ENCODE measurements at places on chromosomes 11 and 22.
A peak's percentile ranks its signal among the peaks of the same experiment; 100 is the strongest.

DNA sequence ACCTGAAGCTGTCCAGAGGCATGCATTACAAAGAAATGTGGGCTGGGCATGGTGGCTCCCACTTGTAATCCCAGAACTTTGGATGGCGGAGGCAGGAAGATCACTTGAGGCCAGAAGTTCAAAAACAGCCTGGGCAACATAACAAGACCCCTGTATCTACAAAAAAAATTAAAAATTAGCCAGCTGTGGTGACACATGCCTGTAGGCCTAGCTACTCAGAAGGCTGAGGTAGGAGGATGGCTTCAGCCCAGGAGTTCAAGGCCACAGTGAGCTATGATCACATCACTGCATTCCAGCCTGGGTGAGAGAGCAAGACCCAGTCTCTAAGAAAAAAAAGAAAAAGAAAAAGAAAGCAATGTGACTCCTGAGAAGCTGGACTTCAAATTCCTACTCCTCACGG is 138.5 kb upstream of the HSD17B12 start:
- DNase-seq = no peak

DNA sequence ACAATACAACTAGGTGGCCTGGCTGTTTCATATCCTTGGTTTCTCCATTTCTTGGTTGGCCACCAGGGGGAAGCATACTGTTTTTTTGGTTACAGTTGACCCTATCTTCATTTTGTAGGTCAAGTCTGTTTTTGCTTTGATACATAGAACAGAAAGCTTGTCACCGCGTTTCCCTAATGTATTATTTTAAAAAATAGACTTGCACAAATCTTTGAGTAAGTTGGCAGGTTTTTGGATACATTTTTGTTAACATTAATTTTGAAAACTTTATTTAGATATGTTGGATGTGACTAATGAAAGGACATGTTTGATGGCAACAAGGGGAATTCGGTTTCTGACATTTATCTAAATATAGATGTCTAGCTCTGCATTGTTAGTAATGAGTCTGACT is 3.0 kb downstream of the NCR3LG1 start:
- peak; percentile 54 for DNase-seq

DNA sequence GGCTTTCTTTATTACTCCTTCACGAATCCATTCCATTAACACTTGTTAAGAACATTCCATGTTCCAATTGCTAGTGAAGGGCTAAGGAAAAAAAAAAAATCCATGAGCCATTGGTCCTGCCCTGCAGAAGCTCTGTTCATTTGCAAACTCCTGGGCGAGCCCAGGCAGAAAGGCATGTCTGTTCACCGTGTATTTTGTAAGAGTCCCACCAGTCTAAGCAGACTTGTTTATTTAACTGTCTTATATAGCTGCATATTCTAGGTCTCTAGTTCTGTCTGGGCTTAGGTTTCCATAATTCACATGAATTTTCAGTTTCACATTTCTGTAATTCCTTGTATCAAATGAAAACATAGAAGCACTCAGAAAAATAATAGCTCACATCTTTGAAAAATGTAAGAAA is 97.4 kb upstream of the POU2AF2 start:
- no peak for DNase-seq

GRCh38 chr11:115581871-115582639 is 77.8 kb upstream of the CADM1 start:
- DNase-seq = no peak

DNA sequence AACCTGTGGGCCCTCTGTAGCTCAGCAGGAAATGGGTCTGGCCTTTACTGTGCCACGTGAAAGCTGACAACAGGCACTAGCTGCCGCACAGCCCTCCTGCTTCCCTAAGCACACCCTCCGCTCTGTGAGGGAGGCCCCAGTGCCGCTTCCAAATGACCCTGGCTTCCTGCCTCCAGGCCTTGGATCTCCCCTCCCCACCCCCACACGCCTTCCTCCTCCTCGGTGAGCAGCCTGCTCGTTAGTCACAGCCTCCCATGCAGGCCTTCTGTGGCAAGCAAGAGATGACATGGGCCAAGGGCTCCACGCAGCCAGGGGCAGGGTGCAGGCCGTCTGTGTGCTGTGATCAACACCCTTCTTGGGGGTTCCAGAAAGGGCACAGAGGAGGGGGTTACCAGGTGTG is 15.3 kb upstream of the RASL10A start:
- DNase-seq = no peak

DNA sequence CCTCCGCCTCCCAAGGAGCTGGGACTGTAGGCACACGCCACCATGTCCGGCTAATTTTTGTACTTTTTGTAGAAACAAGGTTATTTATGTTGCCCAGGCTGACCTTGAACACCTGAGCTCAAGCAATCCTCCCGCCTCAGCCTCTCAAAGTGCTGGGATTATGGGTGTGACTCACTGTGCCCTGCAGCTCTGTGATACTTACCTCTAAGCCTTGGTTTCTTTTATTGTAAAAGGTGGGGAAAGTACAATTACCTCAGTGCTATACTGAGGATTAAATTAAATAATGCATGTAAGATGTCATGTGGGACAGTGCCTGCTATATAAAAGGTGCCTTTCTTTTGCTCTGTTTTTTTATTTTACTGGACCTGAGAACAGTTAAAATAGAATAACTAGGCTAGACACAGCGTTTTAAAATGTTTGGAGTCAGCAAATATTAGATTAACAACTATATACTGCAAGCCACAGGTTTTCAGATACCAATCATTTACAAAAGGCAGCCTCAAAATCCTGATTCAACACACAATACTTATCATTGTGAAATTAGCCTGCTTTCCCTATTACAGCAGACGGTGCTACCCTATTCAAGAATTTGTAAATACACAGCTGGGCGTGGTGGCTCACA is 30.0 kb downstream of the PRR14L start:
- DNase-seq = no peak

- DNase-seq = no peak
These were observed 25.5 kb upstream of the APOA1 start for GRCh38 chr11:116862951-116863350.

DNA sequence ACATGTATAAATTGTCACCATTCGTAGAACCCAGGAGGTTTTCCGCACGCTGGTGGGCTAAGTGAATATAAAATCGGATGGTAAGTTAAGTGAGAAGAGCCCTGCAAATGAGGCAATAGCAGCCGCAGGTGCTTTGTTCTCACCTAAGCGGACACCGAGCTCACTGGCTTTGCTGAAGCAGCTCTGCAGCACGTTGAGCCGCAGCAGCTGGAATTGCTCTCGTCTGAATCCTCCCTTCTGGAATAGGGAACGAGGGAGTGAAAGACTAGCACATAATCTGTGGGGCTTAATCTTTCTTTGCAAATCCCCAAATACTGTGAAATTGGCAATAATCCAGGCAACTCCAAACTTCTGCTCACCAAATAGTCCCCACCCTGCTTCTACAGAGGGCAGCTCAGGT is 488.1 kb downstream of the NTM start:
- DNase-seq = no peak

GRCh38 chr22:48709976-48710375 is 1117.7 kb downstream of the BRD1 start:
- no peak for DNase-seq

DNA sequence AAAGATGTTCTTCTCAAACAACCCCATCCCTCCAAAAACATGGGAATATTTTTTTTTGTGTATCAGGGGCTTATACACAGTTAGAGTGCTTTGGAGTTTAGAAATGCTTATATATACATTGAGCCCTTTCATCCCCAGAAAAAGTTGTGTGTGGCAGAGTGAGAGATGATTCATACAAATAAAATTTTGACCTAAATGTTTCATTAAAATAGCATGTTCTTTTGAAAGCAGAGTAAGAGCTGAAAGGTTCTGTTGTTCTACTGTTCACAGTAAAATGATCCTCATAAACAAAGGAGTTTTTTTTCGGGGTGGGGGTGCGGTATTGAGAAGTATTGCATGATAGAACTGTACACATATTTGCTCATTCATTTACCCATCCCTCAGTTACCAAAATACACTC is 512.4 kb downstream of the DLG2 start:
- DNase-seq = no peak

- no peak for DNase-seq
These were observed 29.5 kb downstream of the MMP13 start for GRCh38 chr11:102925988-102926387.

GRCh38 chr11:23727794-23728193 is 769.1 kb upstream of the LUZP2 start:
- DNase-seq = no peak

GRCh38 chr11:72066855-72067254 is 13.5 kb downstream of the NUMA1 start:
- DNase-seq = no peak

DNA sequence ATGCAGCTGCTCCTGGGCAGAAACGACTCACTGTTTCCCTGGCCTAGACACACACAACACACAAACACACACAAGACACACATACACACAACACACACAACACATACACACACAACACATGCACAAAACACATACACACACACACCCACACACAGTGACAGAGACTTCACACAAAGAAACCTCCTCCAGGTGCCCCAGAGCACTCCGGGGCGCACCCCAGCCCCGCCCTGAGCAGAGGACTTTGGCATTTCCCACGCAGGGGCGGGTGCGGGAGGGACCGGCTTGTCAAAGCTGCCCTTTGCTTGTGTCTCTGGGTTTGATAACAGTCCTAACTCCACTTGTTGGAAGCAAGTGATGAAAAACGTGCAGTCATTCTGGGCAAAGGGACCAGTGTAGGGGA is 6.5 kb downstream of the APOBEC3A start:
- DNase-seq = no peak

- no peak for DNase-seq
These were observed 5.7 kb upstream of the BTBD10 start for GRCh38 chr11:13468750-13469149.

GRCh38 chr11:31809857-31810778 is 1.0 kb downstream of the PAX6 start:
- no peak for DNase-seq

DNA sequence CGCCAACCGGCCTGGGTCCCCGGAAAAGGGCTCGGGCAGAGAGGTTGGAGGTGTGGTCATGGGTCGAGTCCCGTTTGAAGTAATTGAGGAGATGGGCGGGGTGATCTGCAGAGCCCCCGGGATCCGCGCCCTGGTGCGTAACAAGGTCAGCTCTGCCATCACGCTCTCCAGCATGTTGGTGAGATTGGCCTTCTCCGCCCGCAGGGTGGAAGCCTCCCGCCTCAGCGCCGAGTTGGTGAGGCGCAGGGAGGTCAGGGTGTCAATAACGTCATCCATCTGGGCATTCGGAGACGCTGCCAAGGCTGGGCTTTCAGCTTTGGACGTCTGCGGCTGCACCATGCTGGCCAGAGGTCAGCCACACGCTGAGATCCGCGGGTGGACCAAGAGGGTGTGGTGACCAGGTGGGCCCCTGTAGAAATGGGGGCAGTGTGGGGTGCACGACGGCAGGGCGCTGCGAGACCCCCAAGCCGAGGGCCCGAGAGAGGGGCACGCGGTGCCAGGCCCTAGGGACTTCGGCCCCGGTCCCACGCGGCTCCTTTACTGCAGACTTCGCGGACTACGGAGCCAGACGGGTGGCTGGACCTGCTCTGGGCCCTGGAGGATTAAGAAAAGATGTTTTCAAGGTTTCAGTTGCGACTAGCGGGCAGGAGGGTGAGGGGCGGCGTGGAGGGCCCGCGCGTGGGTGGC is 672 bp downstream of the RTL6 start:
- DNase-seq = no peak

GRCh38 chr11:128518493-128519207 is 68.7 kb downstream of the ETS1 start:
- no peak for DNase-seq

GRCh38 chr11:11261629-11262028 is 91.4 kb downstream of the CSNK2A3 start:
- no peak for DNase-seq

DNA sequence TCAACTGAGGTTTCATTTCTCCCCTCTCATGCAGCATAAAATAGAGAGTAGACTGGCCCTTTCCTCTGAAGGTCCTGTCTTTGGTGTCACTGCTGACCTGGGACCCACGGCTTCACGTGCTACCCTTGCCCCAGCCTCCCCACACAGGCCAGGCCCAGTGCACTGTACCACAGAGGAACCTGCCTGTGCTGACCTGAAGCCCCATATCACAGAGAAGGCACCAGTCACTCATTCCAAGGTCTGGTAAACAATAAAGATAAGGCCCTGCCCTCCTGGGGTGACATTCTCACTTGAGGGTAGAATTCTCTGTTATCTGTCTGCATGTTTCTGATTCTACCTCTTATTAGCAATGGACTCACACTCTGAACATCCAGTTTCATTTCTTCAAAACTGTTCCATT is 51.3 kb downstream of the RPL27A start:
- no peak for DNase-seq

DNA sequence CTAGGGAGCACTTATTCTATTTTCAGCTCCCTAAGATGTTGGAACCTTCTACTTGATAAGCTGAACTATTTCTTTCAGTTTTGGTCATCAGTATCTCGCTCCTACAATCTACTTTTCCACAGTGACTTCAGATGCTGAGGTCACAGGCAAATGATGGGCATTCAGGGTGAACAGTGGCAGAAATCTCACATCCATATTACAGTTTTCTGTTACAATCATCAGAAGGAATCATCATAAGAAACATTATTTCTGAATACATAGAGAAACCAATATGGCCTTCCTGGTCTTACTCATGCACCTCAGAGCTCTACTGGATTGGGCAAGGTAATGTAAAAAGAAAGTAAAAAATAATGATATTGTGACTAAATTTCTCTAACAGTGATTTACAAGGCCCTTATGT is 39.4 kb upstream of the DDI1 start:
- no peak for DNase-seq

GRCh38 chr11:60204922-60205321 is 22.0 kb upstream of the MS4A6A start:
- DNase-seq = no peak

- no peak for DNase-seq
These were observed 540 bp downstream of the PPARA start for GRCh38 chr22:46150655-46151477.

GRCh38 chr11:76197941-76198640 is 8.2 kb downstream of the WNT11 start:
- no peak for DNase-seq

DNA sequence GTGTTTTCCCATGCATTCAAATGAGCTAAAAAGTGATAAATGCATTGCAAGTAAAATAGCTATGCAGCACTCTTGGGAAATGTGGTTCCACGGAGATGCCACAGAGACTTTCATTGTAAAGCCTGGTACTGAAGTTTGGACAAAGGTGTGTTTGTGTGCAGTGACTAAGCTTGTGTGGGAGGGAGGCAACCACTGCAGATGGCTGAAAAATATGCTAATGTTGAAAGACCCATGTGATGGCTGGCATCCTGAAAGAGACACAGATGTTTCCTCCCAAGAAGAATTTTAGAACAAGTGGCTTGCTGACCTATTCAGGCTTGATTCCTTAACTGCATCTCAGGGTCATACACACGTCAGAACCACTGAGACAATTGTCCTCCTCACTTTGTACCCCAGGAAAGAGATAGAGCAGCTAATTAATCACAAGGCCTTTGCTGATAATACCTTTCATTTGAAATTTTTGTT is 73.8 kb downstream of the FAM76B start:
- DNase-seq = peak; percentile 22

GRCh38 chr11:112593440-112593839 is 332.8 kb upstream of the PLET1 start:
- DNase-seq = no peak

DNA sequence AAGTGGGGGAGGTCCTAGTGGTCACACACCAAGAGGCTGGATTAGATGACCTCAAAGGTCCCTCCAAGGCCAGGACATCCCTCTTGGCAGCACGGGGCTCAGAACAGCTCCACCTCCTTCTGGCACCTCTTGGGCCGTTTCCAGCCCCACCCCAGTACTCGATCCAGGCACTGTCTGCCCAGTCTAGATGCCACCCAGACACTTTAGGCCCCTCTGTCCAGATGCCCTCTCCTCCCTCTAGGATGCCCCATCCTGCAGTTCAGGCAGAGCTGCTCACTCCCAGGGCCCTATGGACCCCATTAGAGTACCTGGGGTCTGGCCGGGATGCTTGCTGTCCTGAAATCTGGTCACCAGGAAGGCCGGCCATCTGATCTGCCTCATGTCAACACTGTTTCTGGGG is 34.7 kb upstream of the PRR5 start:
- no peak for DNase-seq
